ENCODE measurements at places on chromosomes 7 and 10.

- no peak for DNase-seq
Observed at GRCh38 chr10:112985690-112986543, 35.9 kb downstream of the TCF7L2 start.

GRCh38 chr7:87474533-87475358, 734 bp downstream of the ABCB4 start:
- DNase-seq, result no peak

DNA sequence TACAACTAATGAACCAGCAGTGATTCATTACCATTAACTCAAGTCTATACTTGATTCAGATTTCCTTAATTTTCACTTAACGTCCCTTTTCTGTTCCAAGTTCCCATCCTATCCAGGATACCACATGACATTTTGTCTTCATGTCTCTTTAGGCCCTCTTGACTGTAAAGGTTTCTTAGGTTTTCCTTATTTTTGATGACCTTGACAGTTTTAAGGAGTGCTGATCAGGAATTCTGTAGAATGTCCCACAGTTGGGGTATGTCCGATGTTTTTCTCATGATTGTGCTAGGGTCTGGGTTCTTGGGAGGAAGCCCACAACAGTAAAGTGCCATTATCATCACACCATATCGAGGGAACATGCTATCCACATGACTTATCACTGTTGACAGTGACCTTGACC, 162.7 kb downstream of the PTPN20 start:
- DNase-seq, result no peak

DNA sequence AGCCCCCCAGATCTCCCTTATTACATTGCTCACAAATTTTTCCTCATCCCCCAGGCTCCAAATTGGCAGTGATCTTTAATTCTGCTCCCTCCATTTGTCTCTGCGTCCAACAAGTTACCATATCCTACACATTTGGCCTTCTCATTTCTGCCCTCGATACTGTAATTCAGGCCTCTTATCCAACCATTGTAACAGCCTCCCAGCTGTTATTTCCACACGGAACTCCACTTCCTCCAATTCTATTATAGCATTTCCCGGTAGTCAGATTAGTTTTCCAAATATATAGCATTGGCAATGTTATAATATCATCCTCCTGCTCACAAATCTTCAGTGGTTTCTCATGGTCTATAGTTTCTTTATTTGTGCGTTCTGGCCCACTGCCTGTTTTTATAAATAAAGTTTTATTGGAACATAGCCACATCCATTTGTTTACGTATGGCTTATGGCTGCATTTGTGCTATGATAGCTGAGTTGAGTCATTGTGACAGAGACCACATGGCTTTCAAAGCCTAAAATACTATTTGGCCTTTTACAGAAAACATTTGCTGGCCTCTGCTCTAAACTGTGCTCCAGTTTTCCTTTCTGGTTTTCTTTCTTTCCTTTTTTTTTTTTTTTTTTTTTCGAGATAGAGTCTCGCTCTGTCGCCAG, 126.5 kb upstream of the ZNF438 start:
- no peak for DNase-seq

GRCh38 chr10:80170641-80171040, 34.7 kb downstream of the ANXA11 start:
- no peak for DNase-seq

- DNase-seq, result no peak
Observed at GRCh38 chr7:66894463-66895080, 26.5 kb upstream of the TMEM248 start.

GRCh38 chr7:16202303-16202702, 219.0 kb downstream of the CRPPA start:
- DNase-seq, result no peak

All from ovary (tissue), 10 donors.